Naive B cell (primary cell): ENCODE measurements at places on chromosomes 6 and 20.

- H3K36me3 ChIP-seq, result peaks cover 9% of the 10 kb centered on the region
- DNase-seq, result no peak
- peak overlapping the region; percentile 30 for H3K4me3 ChIP-seq
- no peaks in the 10 kb centered on the region for H3K27me3 ChIP-seq
These were observed 51.5 kb upstream of the SMIM29 start for GRCh38 chr6:34300332-34300751.

- no peak for DNase-seq
- no peak overlapping the region for H3K27ac ChIP-seq
- peaks cover 14% of the 10 kb centered on the region for H3K36me3 ChIP-seq
- H3K4me3 ChIP-seq, result no peak overlapping the region
- H3K4me1 ChIP-seq, result peaks cover 19% of the 10 kb centered on the region
These were observed 1.5 kb downstream of the SNAP25 start for GRCh38 chr20:10219993-10220750.

- peak overlapping the region; percentile 62 for H3K4me3 ChIP-seq
- no peak overlapping the region for H3K27ac ChIP-seq
- peaks cover 13% of the 10 kb centered on the region for H3K4me1 ChIP-seq
- H3K36me3 ChIP-seq, result no peaks in the 10 kb centered on the region
- H3K27me3 ChIP-seq, result peaks cover 33% of the 10 kb centered on the region
These were observed 1.2 kb downstream of the RNF217 start for GRCh38 chr6:124963416-124963785.

- H3K36me3 ChIP-seq, result no peaks in the 10 kb centered on the region
- H3K4me3 ChIP-seq, result no peak overlapping the region
- no peak overlapping the region for H3K27ac ChIP-seq
- H3K27me3 ChIP-seq, result no peaks in the 10 kb centered on the region
These were observed 14.3 kb upstream of the RBM39 start for GRCh38 chr20:35756404-35756803.

DNA sequence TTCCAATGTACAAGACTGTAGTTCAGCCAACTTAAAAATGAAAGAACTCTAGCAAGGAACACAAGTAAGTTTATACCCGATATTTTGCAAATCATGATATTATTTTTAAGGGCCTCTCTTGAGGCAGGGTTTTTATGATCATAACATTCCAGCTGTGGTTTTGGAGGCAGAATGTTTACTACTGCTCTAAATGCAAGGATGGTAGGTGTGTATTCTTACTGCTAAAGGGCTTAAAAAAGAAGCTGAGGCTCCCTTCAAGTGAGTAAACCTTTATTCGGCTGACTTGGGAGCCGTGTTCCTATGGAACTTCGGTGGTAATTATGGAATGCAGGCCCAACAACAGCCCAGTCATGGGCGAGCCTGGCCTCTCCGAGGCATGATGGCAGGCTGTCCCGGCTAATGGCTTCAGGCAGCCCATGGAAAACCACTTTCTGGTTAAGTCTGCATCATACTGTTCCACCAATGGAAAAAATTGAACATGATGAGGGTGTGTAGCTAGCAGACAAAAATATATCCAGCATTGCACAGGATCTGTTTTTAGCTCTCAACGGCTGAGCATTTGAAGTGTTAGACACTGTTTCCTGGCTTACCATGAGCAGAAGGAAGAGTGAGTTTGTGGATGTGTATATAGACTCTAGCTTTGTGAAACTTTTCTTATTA lies 111.5 kb downstream of the TIAM2 start:
- H3K4me3 ChIP-seq, result no peak overlapping the region
- no peaks in the 10 kb centered on the region for H3K36me3 ChIP-seq
- DNase-seq, result no peak
- H3K27me3 ChIP-seq, result no peaks in the 10 kb centered on the region
- no peaks in the 10 kb centered on the region for H3K4me1 ChIP-seq

- H3K27me3 ChIP-seq, result peaks cover 87% of the 10 kb centered on the region
- H3K36me3 ChIP-seq, result peaks cover 10% of the 10 kb centered on the region
- H3K27ac ChIP-seq, result no peak overlapping the region
- DNase-seq, result no peak
- H3K4me3 ChIP-seq, result no peak overlapping the region
These were observed 1.9 kb upstream of the FOXF2 start for GRCh38 chr6:1387538-1387875.

- peaks cover 63% of the 10 kb centered on the region for H3K4me1 ChIP-seq
- no peaks in the 10 kb centered on the region for H3K27me3 ChIP-seq
- peak overlapping the region; percentile 99 for H3K4me3 ChIP-seq
- DNase-seq, result no peak
- peaks cover 9% of the 10 kb centered on the region for H3K36me3 ChIP-seq
These were observed 38.9 kb downstream of the COX4I2 start for GRCh38 chr20:31676609-31676989.
